ENCODE measurements at places on chromosomes 6 and 20.

DNA sequence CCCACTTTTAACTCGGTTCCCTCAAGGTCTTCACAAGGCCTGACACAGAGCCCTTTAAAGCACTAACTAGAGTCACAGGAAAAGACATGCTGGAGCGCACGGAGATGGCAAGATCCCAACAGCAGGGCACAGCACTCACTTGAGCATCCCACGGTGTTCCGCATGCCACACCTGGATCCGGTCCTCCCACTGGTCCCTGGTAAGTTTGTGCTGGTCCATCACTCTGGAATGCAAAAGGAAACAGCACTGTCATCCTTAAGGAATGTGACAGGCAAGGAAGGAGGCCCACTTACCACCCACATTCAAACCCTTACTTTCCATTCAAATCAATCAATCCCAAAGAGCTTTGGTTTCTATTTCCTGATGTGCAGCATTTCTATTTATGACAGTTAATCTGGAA lies 34.7 kb downstream of the EZR start:
- no peak for DNase-seq

DNA sequence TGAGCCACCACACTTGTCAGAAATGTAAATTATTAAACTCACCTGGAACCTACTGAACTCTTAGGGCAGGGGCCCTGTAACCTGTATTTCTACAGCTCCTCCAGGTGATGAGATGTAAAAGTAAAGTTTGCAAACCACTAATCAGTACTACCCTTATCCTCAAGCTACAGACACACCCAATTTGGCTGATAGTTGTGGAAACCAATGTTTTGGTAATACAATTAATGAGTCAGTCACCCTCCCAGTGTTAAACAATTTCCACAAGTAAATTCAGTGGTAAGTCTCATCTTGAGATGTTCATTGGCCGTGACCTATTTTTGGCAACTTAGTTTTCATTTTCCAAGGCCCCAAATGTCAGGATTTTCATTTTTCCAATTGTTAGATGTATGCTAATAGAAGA lies 29.6 kb downstream of the GCNT2 start:
- no peak for DNase-seq

DNA sequence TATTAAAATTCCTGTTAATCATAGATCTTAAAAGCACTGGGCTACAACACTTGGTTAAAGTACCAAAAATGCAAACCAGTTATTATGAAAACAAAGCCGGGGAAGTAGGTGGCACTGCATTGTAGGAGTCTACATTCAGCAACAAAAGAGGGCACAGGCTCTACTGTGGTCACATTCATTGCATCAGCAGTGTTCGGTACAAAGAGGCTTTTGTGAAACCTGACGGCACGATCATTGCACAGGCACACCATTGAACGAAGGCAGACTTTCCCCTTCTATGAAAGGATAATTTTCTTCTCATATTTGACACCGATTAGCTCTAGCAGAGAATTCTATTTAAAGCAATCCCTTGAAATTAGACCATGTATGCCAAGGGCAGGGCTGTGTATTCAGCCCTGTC lies 44.6 kb upstream of the AGPAT4 start:
- no peak for DNase-seq

- DNase-seq: no peak
These were observed 144.9 kb upstream of the OLIG3 start for GRCh38 chr6:137638926-137639706.

DNA sequence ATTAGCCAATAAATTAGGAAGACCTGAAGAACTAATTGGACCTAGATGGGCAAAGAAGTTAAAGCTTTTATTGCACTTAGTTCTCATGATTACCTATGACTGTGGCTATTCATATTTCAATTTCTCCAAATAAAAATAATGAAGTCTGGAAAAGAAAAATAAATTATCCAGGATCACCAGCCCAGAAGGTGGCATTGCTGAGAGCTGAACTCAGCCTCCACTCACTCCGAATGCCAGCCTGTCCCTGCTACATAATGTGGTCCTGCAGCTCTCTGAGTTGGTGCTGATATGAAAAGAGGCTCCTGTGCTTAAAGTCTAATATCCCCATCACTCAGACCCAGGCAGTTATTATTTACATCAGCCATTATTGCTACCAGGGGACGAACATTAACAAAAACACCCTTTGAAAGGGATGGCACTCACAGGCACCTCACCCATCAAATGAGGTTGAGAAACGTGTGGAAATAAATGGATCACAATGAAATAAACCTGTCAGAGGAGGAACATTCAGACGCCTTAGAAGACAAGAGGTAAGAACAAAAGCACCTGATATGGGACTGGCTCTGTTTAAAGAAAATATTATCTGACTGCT lies 649.7 kb upstream of the CHD6 start:
- DNase-seq: no peak

DNA sequence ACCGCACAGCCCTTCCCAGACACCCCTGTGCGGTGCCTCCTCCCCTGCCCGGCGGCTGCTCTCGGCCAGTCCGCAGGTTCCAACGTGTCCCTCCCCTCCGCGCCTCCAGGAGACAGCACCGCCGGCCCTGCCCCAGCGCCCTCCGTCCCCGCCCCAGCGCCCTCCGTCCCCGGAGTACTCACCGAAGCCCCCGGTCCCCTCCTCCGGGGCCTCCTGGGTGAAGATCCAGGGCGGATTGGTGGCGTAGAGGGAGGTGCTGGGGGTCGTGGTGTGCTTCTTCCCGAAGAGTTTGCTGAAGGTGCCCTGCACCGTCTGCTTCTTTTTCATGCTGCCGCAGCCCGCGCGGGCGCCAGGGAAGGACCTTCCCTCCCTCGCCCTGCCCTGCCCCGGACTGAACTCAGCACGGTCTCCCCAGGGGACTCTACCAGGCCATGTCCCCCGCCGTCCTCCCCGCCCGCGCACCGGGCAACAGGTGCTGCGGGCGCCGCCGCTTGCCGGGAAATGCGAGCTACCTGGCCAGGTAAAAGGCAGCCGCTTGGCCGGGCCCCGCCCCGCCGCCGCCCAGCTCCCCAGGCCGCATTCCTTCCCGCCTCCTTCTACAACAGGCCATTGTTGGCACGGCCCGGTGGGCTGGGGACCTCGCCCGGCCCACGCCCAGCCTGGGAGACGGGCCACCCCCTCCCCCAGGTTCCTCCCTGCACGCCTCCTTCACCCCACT lies at the start of gene C6orf132:
TSS of gene C6orf132 (minus strand) at position 503 of the 718 bp plus-strand sequence. CDS start at position 327, 176 bp downstream.
- no peak for DNase-seq

- DNase-seq: no peak
These were observed 252.7 kb downstream of the KHDC1L start for GRCh38 chr6:72972579-72972978.

DNA sequence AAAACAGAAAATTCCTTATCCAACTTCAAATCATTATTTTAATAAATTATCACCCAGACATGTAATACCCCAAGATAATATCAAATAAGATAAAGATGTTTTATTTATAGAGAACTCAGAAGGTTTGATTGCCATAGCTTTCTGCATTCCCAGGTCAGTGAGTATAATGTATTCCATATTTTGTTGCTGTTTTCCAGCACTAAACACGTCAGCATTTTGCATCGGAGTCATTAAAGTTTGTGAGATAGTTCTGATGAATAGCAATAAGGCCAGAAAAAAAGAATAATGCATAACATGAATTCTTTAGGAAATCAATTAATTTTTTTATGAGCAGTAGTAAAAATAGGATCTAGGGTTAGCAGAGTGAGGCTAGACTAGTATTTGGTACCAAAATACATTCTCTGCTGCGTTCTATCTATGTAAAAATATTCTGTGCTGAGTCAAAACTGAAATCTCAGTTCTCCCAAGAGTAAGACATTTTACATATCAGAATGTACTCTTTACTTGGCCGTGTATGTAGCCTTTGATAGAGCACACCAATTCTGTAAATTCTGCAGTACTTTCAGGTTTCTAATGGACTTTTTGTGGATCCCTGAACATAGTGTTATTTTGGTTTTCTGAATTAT lies 269.9 kb upstream of the AGPAT4 start:
- no peak for DNase-seq

GRCh38 chr20:45970646-45971424 lies 1.2 kb downstream of the ZNF335 start:
- DNase-seq: no peak

DNA sequence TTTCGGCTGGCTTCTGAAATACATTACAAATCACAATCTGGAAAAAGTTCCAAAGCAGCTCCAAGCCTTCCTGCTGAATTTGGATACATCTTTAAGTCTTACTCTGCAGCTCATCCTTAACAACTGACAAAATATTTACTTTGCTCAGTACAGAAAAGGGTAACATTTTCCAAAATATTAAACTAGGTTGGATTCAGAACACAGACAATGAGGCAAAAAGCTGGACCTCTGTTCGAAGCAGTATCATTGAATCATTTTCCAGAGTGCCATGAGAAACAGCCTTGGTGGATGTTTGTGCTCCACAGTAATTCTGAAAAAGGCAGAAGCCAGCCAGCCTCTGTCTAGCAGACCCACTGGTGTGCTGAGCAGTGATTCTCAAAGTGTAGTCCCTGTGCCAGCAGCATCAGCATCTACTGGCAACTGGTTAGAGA lies 162.1 kb downstream of the AIG1 start:
- no peak for DNase-seq

DNA sequence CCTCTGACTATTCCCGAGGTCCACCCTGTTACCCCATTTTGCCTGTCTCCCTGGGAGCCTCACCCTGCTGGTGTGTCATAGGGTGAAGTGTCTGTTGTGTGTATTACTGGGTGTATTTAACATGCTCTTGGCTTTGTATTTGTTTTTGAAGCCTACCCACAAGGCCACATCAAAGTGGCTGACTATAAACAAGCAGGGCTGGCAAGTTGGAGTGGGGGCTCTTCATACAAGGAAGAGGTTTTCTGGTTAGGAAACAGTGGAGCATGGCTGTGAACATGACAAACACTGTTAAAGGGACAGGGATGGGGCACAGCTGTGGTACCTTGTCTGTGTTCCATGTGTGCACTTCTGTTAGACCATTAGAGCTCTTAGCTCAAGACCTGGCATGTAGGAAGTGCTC lies 26.3 kb downstream of the HECA start:
- peak; percentile 54 for DNase-seq

DNA sequence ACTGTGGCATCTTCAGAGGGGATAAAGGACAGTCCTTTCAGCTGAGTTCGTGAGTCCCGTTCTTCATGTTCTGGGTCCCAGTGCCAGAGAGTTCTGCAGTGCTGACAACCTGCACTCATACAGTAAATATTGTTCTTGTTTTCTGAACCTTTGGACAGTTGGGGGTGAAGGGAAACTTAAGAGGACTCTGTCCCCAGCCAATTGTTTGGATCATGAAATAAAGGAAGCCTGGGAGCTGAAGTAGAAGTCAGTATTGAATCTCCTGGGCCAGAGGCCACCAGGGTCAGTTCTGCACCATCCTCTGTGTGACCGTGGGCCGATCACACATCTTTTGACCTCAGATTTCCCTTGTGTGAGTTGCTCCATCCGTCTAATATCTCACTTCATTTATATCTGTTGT lies 3.2 kb downstream of the SLC2A12 start:
- DNase-seq: no peak

DNA sequence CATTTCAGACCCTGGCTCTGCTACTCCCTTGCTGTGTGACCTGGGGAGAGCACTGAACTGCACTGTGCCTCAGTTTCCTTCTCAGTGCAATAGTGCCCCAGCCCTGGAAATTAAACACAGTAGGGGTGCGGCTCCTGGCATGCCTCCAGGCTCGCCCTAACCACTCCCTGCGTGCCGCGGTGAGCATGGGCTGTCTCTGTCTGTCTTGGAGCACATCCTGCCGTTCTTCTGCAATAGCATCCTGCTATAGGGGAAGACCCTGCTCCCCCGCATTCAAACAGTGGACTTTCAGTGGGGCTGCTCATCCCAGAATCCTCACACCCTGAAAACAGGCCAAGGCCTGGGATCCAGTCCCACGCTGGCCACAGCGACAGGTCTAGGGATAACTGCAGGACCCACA lies 129.5 kb downstream of the FOXC1 start:
- DNase-seq: no peak

- no peak for DNase-seq
These were observed 552.4 kb downstream of the RFPL4B start for GRCh38 chr6:112899541-112899940.

DNA sequence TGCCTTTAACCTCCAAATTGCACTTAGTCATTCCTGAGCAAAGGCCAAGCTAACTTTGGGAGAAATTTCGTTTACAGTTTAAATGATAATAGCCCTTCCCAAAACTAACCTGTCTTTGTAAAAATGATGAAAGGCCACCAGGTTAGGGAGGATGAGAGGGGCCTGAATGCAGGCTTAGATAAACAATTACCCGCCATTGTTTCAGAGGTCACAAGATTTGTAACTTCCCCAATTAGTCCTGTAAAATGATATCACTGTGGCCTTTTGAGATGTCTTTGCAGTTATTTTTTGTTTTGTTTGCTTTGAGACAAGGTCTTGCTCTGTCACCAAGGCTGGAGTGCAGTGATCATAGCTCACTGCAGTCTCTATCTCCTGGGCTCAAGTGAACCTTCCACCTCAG lies 26.3 kb downstream of the GNL1 start:
- DNase-seq: no peak

DNA sequence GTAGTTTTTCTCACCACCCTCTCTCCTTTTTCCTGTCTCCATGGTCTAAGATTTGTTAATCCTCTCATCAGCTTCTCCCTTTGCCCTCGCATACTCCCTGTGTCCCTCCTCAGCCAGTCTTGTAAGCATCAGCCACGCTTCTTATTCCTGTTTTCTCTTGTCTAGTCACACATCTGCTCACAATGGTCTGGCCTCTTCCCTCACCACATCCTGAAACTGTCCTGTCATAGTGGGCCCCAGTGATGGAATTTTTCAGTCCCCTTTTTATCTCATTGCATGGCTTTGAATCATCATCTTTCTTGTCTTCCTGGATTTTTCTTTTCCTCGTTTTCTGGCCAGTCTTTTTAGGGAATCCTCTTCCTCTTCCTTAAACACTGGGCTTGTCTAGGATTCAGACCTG lies 57.2 kb downstream of the GFRA4 start:
- no peak for DNase-seq

DNA sequence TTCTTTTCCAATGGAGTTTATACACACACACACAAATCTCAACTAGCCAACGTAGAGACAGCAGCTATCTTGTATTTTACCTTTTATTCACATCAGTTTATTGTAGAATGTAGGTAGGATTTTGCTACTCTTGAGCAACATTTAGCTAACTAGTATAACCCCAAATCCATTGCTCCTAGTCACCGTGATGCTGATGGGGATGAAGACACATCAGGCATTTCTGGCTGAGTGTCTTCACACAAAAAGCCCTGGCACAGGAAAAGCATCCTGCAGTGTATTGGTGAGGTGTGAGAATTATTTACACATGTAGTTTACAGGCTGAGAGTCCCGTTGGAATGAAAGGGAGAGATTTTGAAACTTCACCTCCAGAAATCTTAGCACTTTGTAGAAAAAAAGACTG lies 65.9 kb upstream of the FBXL4 start:
- no peak for DNase-seq

GRCh38 chr6:170298688-170299087 lies 7.8 kb upstream of the DLL1 start:
- DNase-seq: no peak

All from activated naive CD4-positive, alpha-beta T cell treated with Interleukin-2 at 50 U/mL for 16 hours (primary cell).